ENCODE measurements at places on chromosomes 5 and 9.

GRCh38 chr5:57442080-57442839 is 40.4 kb downstream of the ACTBL2 start:
- DNase-seq = no peak

DNA sequence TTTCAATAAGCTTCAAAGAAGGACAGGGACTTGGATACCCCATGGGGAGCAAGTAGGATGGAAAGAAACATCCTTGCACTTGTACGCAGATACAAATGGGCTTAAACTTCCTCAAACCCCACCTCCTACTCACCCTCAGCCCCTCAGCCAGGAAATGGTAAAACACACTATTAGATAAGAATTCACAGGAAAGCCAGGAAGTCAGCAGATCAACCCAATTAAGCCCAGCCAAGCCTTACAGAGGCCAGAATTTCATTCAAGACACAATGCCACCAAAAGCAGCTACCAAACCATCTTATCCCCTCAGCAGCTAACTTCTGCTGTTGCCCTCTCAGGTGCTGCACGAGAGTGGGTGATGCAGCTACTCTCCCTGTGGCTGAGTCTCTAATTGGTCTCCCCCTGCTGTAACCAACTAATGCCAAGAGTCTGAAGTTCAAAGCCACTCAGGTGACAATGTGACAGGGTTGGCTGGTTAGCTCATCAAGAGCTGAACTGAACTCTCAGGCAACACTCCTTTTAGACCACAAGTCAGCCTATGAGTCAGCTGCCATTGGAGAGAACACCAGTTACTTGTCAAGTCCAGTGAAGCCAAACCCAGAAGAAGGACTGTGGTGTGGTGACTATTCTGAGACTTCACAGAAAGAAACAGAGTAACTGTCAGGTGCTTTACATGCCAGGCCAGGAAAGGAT is 201.9 kb downstream of the ZNF608 start:
- no peak for DNase-seq

GRCh38 chr5:109192555-109193281 is 217.1 kb downstream of the PJA2 start:
- no peak for DNase-seq

GRCh38 chr5:110346893-110347358 is 379.5 kb downstream of the TMEM232 start:
- no peak for DNase-seq

DNA sequence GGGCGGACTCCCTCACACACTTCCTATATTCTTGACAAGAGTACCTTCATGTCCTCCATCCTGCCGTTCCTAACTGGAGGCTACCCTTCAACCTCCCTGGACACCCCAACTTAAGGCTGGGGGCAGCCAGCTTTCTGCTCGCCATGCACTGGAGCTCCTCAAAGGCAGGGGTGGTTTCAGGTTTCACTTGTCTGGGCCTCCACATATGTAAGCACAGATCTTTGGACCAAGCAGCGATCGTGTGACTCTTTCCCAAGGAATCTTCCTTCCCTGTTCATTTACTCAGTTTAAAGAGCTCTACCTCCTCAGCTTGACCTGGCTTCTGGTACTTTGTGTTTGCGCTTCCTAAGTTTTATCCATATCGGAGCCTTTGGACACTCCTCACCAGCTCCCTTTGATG is 34.2 kb upstream of the TRPC7 start:
- DNase-seq = no peak

- no peak for DNase-seq
Measured at GRCh38 chr9:6229619-6230018, 14.0 kb downstream of the IL33 start.

DNA sequence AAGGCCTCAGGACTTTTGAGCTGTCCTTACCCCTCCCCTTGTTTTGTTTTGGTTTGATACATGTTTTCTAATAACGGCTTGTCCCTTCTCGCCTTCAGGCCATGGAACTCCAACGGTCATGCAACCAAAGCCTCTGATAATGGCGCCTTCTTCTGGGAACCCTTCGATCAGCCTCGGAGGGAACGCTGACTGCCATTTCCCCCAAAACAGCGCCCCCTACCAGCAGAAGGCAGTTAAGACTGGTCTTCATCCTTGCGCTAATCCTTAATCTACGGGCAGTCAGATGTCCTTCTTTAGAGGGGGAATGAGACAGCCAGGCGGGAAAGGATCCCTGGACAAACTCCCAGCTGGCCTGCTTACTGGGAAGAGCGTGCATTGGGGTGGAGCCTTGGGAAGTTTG is 276.6 kb downstream of the ICE1 start:
- DNase-seq = no peak

DNA sequence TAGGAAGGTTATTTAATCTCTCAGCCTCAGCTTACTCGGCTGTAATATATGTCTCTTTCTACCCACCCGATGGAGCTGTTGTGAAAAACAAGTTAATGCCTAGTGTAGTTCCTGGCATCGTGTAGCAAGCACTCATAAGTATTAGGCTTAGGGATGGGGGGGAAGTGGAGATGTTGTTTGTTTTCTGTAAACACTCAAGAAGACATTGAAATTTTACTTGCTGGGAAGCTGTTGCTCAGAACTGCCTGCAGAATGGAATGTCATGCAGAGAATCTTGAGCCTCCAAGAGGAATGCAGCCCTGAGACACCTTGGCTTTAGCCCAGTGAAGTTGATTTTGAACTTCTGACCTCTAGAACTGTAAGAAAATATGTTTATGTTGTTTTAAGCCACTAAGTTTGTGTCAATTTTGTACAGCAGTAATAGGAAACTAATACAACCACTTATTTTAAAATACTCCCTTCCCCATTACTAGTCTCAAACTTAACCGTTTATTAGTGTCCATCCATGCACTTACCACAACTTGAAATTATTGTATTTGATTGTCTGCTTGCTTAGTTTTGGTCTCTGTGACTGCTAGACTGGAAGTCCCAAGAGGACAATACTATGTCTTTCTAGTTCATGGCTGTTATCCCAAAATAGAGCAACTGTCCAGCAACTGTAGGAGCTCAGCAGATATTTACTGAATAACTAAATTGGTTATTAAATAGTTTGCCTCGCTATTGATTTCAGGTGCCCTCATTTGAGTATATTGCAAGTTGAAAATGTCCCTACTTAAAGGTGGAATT is 53.8 kb downstream of the MFAP3 start:
- no peak for DNase-seq

GRCh38 chr5:73296772-73297171 is 123.8 kb downstream of the TMEM174 start:
- no peak for DNase-seq

GRCh38 chr5:180130876-180131740 is 59.5 kb upstream of the RNF130 start:
- DNase-seq = no peak

DNA sequence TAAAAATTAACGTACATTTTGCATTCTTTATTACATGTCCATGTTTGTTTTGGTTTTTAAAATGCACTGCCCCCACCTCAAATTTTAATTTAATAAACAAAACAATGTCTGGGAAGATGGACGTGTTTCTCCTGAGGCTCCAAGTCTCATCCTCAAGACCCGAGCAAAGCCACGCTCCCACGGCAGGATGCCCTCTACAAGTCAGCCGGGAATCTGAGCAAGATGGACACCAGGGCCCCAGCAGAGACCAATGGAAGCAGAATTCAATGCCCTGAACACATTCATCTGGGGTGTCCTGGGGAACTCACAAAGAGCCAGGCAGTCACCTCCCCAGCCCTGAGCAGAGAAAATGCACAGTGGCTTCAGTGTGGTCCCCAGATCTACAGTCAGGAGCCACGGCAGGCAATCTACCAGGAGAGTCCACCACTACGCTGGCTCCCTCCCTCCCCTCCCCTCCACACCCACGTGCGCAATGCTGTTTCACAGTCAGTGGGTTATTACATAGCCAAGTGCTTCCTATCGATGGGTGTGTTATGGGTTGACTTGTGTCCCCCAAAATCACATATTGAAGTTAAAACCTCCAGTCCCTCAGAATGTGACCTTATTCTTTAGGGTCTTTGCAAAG is 129.8 kb downstream of the ROR2 start:
- DNase-seq = no peak

- DNase-seq = no peak
Measured at GRCh38 chr5:132708645-132709044, 28.7 kb downstream of the KIF3A start.

DNA sequence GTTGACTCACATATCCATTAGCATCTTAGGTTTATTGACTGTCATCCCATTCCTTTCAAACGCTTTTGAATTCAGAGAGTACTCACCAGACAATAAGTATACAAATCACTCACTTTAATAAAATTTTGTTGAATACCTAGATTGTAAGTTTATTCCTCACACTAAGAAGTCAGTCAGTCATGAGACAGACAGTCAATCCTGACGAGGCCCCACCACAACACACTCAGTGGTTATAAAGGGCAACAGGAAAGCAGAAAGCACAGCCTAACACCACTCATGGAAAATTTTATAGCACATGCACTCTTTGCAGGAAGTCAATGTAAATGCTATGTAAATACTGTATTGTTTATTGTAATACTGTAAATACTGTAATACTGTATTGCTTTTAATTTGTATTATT is 176.3 kb upstream of the PTGER4 start:
- DNase-seq = no peak

DNA sequence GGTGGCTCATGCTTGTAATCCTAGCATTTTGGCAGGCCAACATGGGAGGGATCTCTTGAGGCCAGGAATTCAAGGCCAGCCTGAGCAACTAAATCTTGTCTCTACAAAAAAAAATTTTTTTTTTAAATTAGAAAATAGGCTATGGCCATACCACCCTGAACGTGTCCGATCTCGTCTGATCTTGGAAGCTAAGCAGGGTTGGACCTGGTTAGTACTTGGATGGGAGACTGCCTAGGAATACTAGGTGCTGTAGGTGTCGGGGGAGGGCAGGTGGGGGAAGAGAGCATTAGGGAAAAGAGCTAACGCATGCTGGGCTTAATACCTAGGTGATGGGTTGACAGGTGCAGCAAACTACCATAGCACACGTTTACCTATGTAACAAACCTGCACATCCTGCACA is 39.5 kb downstream of the DDX4 start:
- no peak for DNase-seq

GRCh38 chr5:33737697-33738096 is 154.1 kb downstream of the ADAMTS12 start:
- no peak for DNase-seq

DNA sequence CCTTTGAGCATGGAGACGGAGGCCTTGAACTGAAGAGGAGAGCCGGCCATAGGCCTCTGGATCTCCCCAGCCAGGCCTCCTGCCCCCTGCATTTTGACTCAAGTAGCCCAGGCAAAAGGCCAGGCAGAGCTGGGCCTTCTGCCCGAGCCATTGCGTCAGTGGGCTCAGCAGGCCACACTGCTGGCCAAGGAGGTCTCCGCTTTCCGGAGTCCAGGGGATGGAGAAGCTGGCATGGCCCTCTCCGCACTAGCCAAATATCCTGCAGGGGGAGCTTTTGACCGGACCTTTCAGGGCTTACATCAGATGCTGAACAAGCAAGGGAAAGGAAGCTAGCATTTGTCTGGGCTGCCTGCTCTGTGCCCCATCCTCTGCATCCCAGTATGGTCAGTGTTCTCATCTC is 386.8 kb downstream of the TRIM36 start:
- no peak for DNase-seq

DNA sequence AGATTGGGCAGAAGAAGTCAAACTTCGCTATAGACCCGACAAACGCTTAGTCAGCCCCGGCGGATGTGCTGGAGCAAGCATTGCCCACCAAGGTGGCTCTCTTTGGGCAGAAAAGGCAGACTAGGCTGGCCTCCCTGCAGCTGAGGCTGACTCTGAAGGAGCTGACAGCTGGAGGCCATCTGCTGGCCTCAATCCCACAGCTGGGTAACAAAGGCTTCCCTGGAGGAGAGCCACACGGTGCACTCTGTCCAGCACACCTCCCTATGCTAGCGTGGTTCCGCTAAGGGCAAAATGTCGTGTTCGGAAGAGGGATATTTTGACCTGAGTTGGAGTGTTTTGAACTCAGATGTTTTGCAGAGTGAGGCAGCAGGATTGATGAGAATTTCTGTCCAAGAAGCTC is 103.5 kb upstream of the PTCH1 start:
- DNase-seq = no peak

DNA sequence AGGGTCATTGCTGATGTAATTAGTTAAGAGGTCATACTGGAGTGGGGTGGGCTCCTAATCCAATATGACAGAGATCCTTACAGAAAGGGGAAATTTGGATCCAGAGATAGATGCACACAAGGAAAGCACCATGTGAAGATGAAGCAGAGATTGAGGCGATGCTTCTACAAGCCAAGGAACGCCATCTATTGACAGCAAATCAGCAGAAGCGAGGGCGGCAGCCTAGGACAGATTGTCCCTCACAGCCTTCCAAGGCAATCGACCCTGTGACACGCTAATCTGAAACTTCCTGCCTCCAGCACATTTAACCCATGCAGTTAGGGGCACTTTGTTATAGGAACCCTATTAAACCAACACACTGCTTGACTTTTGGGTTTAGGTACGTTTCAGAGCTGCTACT is 285.1 kb upstream of the DAP start:
- DNase-seq = no peak

All from T-helper 1 cell (primary cell).